ENCODE measurements at places on chromosomes 7 and 10.

DNA sequence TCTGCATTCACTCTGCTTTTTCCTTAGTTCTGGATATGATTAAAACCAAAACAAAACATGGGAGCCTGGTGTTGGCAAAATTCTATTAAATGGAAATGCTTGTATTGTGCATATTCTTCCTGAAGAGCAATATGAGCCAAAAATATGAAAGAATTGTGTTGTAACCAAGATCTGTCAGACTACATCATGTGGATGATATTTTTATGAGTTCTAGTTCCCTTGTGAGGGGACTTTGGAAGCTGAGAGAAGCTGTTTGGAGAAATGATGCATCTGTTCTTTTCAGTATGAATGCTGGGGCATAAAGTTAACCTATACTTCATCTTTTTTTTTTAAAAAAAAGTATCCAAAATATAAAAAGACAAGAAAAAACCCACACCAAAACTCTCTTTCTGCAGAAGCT, 782.7 kb downstream of the ANKRD7 start:
- DNase-seq, result no peak

GRCh38 chr10:59508296-59508695, 145.9 kb upstream of the FAM13C start:
- DNase-seq, result no peak

DNA sequence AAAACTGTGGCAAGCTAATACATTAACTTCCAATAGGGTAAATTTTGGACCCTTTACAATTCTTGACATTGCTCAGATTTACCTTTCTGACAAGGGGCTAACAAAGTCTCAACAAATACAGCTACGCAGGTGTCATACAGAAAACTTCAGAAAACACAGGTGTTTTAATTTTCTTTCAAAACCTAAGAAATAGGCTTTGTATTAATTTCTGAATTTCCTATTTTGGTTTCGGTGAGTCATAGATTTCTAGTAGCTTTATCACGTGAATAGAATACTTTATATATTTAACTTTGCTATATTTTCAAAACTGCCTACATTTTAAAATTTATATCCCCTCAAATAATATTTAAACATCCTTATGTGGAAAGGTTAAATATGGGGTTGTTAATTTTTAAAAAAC, 215.3 kb downstream of the DGKB start:
- DNase-seq, result no peak

- no peak for DNase-seq
Measured at GRCh38 chr7:100013328-100013676, 2.1 kb upstream of the ZKSCAN1 start.

All from neuronal stem cell (in vitro differentiated cells).